ENCODE measurements at places on chromosomes 2 and 18. TPM values are rescaled to one million over a fixed set of nuclear protein-coding genes. Genes with fewer than 3 reads are reported as not detected.

DNA sequence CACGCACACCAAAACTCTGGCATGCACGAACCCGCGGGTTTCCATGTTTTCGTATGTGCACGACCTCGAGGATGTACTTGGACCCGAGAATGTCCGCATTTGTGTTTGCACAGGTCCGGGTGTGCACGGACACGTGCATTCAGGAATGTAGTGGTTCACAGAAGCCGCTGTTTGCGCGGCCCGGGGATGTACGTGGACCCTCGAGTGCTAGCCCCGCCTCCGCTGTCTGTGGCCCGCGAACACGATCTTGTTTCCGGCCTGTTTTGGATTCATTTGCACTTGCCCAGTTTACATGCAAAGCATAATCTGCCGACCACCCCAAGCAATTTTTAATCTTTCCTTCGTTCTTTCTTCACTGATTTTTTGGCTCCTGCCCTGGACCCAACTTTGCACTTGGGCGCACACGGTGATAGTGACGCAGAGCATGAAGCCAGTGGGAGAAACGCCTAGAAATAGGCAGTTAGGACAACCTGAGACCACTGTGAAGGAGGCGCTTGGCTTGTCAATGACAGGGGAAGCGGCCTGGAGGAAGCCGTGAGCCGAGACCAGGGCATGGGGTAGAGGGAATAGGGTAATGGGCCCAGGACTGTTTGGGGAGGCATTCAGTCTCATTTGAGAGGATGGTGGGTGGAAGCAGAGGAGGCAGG, 45.4 kb upstream of the PTMA start:
- DNase-seq, result no peak

The INHBB gene
- not detected for total RNA-seq

DNA sequence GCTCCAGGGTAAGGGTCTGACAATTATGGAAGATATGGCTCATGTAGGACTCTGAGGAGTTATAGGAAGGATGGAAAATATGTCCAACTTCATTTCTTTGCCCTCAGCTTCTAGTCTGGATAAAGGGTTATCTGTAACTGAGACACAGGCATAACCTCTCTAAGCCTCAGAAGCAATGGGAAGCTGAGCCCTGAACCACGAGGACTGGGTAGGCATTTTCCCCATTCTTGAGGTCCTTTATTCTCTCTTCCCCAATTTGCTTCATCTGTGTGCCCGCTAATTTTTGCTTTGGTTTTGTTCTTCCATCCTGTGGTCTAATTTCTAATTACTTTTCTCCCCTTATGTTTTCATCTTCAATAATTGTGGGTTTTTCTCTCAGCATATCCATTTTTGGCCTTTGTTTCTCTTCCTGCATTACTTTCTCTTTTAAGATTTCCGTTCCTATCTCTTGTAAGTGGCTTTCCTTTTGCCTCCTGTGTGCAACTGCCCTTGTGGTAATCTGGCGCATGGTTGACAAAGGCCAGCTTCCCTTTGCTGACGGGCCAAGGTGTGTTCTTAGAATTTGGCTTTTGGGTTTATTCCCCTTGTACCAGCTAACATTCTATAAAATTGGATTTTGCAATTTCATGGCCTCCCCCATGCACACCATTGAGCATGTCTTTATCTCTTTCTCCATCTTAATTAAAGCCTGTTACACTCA, 343.8 kb downstream of the TXNL1 start:
- DNase-seq, result no peak

GRCh38 chr2:128640845-128641360, 322.2 kb upstream of the HS6ST1 start:
- no peak for DNase-seq

DNA sequence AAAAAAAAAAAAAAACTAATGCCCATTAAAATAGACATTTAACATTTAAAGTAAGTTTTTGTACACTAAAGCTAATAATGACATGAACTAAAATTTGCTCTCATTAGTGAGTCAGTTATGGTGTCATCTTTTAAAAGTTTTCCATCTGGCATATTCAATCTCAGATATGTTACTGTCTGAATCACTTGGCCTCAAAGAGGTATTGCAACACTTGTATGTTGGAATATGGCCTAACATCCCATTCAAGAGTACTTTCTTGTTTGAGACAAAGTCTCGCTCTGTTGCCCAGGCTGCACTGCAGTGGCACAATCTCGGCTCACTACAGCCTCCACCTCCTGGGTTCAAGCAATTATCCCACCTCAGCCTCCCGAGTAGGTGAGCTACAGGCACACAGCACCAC, 169.7 kb downstream of the TMEM163 start:
- no peak for DNase-seq

DNA sequence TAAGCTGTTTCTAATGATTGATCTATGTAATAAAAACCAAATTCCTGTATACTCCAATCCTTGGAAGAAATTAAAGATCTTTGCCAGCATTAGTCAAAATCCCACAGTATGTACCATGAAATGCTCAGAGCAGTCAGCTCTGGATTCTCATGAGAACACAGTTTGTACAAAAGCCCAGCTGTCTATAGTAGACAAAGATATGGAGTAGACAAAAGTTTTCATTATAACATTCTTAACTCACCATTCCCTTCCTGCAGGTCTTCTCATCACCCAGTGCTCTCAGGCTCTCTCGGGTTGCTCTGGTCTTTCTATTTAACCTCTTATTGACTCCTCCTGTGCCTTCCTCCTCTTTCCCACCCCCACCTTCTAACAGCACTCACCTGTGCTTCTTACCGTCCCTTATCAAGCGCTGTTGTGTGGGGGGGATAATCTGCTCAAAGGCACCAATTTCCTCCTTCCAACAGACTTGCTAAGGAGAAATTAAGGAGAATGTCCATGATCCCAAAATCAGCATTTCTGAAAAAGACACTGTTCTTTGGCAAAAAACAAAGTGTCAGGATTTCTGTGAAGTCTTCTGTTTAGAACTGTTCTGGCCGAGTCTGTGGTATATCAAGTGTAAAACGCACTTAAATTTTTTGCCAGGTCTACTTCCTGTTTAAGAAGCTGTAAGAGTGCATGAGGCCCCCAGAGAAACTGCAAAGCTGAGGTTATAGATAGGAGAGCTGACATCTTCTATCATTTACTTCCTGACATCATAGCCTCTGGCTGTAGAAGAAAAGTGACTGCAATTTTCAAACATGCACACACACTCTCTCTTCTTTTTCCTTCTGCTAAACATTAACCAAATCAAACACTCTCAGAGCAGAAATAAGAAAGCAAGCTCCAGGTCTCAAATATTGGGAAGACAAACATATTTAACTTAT, 144.1 kb downstream of the EVA1A start:
- peak; percentile 23 for DNase-seq

- DNase-seq, result no peak
Measured at GRCh38 chr18:24831871-24832665, 371.6 kb downstream of the HRH4 start.

DNA sequence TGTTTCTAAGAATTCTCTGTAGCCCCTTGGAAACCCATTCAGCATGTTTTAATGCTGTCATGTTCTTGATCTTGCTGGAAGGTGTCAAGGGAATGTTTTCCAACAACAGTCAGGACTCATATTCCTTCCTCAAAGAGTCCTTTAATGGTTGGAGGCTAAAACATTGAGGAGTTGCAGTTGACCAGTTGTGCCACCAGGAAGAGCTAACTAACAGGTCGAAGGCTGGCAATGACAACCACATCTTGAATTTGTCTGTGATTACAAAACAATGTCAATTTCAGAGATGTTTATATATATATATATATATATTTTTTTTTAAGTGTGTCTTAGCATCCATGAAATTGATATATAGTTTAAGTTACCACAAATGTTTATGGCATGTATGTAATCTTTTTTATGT, 151.5 kb downstream of the INO80D start:
- DNase-seq, result no peak

- DNase-seq, result no peak
Measured at GRCh38 chr2:235924675-235925063, 243.5 kb downstream of the GBX2 start.

The CLEC4F gene
- not detected for total RNA-seq

DNA sequence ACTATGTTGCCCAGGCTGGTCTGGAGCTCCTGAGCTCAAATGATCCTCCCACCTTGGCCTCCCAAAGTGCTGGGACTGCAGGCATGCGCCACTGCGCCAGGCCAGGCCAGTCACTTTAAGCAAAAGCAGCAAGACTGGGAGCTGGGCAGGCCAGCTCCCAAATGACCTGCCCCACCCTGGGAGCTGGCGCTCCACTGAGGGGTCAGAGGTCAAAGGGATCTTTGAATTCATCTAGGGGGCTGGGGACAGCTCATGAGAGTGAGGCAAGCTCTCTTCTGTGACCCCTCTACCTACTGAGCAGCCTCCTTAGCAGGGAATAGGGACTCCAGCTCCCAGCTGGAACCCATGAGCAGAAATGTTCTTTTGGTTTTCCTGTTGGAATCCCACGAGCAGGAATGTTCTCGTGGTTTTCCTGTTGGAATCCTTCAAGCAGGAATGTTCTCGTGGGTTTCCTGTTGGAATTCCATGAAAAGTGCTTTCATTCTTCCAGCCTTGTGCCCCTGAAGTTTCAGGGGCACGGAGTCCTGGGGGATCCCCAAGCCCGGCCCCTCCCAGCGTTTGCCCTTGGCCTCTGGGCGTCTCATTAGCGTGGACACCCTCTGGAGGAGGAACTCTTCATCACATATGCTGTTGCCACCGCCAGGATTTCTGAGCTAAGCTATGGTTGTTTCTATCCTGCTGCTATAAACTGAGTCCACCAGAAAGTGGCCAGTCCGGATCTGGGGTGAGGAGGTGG, 162.0 kb upstream of the HAAO start:
- DNase-seq, result no peak

DNA sequence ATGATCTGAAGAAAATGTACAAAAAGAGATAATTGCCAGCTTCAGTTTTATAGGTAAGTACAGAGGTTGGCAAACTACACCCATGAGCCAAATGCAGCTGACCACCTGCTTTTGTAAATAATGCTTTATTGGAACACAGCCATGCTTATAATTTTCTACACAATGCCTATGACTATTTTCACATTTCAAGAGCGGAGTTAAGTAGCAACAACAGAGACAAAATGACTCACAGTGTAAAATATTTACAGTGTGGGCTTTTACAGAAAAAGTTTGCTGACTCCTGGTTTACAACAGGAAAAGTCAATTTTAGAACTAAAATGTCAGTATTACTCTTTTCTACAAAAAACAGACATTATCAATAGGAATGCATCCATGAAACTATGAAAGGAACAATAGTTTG, 26.0 kb downstream of the CWC22 start:
- no peak for DNase-seq

DNA sequence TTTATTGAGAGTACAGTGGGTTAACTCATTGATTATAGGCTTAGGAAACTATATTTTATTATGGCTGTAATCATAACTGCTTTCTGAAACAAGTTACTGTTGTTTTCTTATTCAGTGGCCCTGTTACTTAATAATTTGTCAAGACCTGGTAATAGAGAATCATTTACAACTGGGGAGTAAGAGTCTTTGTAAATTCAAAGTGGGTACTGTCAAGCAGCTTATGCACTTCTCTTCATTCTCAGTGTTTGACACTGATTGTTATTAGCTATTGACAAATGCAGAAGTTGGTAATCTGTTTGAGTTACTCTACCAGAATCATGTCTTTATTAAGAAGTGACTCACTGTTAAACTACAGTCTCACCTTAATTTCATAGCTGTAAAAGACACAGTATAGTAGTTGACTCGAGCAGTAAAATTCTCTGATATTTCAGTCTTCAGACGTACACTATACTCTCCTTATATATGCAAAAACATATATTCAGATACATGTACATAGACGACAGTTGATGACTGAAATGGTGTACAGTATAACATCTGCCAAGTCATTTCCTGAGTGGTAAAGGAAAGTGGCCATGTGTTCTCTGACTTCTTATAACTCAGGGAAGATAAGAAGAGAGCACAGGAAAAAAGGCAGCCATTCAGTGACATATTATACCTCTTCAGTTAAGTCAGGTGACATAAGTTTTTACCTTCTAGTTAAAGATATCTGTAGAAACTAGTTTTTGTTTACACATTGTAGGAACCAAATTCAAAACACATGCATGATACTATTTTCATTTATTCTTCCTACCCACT, 36.0 kb upstream of the TTC27 start:
- peak; percentile 31 for DNase-seq

- no peak for DNase-seq
Measured at GRCh38 chr2:39778233-39778632, 825 bp downstream of the THUMPD2 start.

The GPR55 gene
- 24.4 TPM for total RNA-seq

Data from CD4-positive, CD25-positive, alpha-beta regulatory T cell (primary cell).